ENCODE measurements at places on chromosomes 6 and 20.

- no peak for DNase-seq
Observed at GRCh38 chr20:38298768-38299288, 5.1 kb upstream of the BPI start.

GRCh38 chr6:38393986-38394385, 245.7 kb downstream of the BTBD9 start:
- DNase-seq = no peak

- DNase-seq = no peak
Observed at GRCh38 chr6:124633655-124634054, 328.6 kb upstream of the RNF217 start.

GRCh38 chr6:118511930-118512715, 36.0 kb upstream of the PLN start:
- DNase-seq = no peak

DNA sequence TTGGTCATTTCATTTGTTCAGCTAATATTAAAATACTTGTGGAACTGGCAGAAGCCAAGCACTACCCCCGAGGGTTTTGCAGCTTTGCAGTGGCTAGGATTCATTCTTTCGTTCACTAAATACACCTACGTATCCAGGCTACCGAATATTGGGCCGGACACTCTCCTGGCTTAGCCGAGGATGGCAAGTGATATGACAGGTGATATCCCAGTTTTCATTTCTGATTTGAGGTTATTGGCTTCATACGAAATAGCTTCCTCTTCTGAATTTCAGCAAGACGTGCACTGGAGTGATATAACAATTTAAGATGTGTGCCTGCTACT, 536 bp upstream of the MTFR2 start:
- DNase-seq = no peak

- no peak for DNase-seq
Observed at GRCh38 chr20:34578521-34578920, 20.0 kb downstream of the MAP1LC3A start.

- DNase-seq = no peak
Observed at GRCh38 chr20:57400231-57400701, 9.1 kb downstream of the RBM38 start.

GRCh38 chr6:51292659-51293058, 474.0 kb downstream of the TFAP2B start:
- no peak for DNase-seq

GRCh38 chr20:571754-572441, 28.3 kb upstream of the CSNK2A1 start:
- peak; percentile 61 for DNase-seq

- DNase-seq = no peak
Observed at GRCh38 chr6:159988983-159989454, 20.1 kb downstream of the IGF2R start.

- DNase-seq = no peak
Observed at GRCh38 chr6:115363379-115363778, 697.3 kb downstream of the FRK start.

- DNase-seq = no peak
Observed at GRCh38 chr20:16397086-16397485, 176.2 kb downstream of the KIF16B start.

GRCh38 chr20:6061544-6061943, 7.7 kb upstream of the LRRN4 start:
- DNase-seq = no peak

- no peak for DNase-seq
Observed at GRCh38 chr6:98777762-98778161, 56.6 kb upstream of the POU3F2 start.

- DNase-seq = peak; percentile 78
Observed at GRCh38 chr20:14860410-14860814, 523.0 kb upstream of the FLRT3 start.

DNA sequence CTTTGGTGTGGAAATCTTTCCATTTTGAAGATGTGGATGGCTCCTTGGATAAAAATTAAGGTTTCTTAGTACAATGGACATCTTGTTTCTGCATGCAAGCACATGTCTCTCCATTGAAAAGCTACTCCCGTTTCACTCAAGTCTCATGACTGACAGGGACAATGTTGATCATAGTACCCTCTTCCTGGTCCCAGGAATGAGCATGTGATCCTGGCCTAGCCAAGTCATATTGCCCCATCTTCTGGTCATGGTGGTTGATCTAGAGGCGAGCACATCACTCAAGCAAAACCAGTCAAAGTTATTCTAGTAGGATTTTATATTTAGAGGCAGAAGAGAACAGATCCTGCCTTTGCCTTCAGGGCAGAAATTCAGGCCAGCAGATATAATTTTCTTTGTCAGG, 12.2 kb upstream of the CBLN4 start:
- DNase-seq = no peak

DNA sequence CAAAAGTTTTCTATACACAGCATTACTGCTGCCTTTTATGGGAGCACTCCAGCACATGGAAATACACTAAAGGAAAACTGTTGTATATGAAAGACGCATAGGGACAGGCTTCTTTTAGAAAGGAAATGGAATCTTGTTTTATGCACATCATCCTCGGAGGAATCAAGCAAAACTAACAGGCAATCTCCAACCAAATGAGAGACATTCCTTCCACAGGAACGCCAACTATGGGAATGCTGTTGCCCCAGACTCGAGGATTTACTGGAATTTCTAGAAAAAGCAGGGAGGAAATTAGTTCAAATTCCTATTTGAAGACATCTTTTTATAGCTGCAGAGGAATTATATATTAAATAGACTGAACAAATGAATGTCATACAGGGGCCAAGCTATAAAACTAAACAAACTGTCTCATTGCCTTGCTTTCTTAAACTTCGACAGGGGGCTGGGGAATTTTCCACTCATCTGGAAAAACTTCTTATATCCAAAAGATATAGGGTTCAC, 52.2 kb downstream of the LYRM4 start:
- DNase-seq = no peak

DNA sequence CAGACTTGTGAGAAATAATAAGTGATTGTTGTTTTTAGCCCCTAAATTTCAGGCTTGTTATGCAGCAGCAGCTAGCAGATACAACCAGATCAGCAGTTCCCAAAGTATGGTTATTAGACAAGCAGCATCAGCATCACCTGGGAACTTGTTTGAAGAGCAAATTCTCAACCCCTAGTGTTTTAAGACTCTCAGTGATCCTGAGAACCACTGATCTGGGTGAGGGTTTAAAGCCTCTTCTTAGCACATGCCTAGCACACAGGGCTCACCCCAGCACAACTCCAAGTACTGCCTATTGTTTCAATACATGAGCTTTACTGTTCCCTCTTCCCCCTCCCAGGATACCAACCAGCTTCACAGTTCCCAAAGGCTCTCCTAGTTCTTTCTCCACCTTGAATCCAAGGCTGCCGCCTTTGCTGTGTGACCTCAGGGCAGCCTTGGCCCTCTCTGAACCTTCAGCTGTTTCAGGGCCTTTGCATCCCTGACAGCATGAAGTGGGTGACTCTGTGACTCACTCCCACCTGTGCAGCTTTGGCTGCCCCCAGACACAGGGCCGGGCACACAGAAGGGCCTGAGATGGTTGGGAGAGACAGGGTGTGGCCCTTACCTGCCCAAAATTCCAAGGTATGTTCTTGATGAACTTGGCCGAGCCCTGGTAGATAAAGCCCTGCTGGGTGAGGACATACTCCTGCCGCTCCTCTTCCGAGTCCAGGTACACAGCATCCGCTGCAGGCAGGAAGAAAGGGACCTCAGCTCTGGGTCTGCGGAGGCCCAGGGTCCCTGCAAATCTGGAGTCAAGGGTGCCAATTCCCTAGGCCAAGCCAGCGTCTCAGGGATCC, 14.5 kb downstream of the TGM2 start:
- no peak for DNase-seq

- DNase-seq = no peak
Observed at GRCh38 chr6:90227673-90228072, 69.0 kb downstream of the BACH2 start.

- DNase-seq = no peak
Observed at GRCh38 chr6:52491203-52492069, 71.3 kb downstream of the EFHC1 start.

GRCh38 chr6:35668744-35669450, 19.8 kb downstream of the FKBP5 start:
- DNase-seq = no peak

DNA sequence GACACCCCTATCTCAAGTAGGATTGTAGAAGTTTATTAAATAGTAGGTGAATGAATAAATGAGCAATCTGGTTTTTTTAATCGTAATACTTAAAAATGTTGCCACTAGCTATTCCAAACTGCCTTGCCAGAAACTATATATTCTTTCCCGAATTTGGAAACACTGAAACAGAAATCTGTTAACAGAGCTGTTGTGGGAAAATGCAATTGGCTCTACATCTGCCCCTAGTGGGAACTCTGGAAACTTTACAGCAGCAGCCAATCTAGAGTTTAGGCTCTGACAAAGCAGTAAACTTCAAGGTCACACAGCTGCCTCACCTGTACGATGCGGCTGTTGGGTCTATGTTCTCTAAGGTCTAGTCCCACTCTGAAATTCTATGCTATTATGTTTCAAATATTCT, 41.7 kb downstream of the SYNE1 start:
- DNase-seq = no peak

DNA sequence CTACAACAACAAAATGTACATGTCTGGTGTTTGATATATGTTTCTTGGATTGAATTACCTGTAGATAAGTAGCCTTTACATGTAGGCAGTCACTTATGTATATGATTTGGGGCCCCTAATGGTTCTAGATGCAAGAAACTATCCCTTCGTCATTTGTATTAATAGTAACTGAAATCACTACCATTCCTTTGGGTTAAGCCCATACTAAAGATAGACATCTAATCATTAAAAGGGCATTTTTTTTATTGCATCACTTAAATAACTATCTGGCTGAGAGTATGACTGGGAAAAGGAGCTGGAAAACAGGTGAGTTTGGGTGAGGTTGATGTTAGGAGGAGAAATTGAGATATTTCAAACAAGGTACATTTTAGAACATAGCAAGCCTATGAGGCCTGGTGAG, 213.5 kb upstream of the PLN start:
- DNase-seq = no peak

- DNase-seq = no peak
Observed at GRCh38 chr20:23666189-23666588, 22.6 kb downstream of the CST4 start.

DNA sequence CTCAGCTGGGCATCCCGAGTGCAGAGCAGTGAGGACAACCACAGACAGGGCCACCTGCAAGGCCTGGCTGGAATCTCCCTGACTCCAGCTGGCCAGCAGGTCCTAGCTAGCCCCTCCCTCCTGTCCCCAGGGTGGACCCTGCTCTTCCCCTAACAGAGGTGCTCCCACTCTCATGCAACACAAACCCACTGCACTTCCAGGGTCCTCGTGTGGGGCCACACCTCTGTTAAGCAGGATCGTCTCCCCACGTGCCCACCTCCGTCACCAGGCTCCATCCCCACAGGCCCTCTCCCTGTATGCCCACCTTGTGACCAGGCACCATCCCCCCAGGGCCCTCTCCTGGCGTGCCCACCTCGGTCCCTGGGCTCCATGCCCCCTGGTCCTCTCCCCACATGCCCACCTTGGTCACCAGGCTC, 17.3 kb downstream of the TAF4 start:
- no peak for DNase-seq

GRCh38 chr6:158290040-158290439, 22.2 kb upstream of the TULP4 start:
- no peak for DNase-seq

GRCh38 chr20:1374246-1374645, 18.6 kb downstream of the FKBP1A start:
- DNase-seq = no peak

DNA sequence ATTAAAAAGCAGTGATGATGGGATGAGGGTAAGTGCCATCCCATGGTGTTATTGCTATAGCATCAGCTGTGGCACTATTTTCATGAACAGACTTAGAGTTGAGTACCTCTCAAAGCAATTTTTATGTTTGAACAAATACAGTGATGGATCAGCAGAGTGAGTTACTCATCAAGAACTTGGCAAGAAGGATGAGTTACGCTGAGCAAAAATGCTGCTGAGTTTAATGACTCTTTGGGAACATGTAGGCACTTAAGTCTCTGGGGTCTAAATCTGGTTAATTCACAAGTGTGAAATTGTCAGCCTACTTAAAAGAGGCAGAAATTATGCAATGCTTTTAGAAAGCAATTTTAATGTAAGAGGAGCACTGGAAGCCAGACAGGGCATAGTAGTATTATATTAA, 78.5 kb upstream of the AHI1 start:
- no peak for DNase-seq

- DNase-seq = no peak
Observed at GRCh38 chr20:60249436-60249835, 291.2 kb downstream of the CDH26 start.

DNA sequence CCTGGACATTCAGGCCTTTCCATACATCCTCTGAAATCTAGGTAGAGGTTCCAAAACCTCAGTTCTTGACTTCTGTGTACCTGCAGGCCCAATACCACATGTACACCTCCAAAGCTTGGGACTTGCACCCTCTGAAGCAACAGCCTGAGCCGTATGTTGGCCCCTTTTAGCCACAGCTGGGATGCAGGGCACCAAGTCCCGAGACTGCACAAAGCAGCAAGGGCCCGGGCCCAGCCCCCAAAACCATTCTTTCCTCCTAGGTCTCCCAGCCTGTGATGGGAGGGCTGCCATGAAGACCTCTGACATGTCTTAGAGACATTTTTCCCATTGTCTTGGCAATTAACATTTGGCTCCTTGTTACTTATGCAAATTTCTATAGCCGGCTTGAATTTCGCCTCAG, 107.4 kb upstream of the FRMD1 start:
- no peak for DNase-seq

GRCh38 chr6:41190791-41191190, 10.2 kb downstream of the TREML2 start:
- no peak for DNase-seq

DNA sequence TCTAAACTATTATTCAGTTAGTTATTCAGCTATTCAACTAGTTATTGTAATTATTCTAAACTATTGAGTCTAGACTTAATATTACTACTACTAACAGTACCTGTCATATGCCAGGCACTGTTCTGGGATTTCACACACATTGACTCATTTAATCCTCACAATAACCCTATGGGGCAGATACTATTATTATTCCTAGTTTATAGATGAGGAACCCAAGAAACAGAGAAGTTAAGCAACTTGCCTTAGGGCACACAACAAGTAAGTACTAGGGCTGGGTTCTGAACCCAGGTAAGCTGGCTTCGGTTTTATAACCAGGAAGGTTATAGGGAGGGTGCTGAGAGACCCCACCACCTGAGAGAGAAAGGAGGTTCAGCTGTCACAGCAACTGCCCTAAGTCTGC, 7.8 kb downstream of the TEAD3 start:
- no peak for DNase-seq

DNA sequence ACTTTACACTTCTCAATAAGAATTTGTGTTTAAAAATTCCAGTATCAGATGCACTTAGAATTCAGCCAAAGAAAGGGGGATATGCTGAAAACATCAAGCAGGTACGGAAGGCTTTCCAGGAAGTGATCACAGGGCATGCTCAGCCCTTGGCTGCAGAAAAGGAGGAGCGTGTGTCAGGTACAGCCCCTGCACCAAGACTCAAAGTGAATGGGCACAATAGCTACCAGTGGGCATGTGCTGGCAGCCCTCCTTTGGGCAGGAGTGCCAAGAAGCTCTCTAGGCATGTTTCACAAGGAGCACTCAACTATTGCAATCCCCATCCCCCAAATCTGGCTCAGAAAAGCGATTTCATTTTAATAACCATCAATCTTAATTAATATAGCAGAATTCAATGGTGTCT, 298.8 kb downstream of the GMDS start:
- DNase-seq = no peak

- peak; percentile 31 for DNase-seq
Observed at GRCh38 chr6:79671600-79672266, 40.6 kb downstream of the SH3BGRL2 start.
